ENCODE measurements at places on chromosomes 5 and 9. TPM values are rescaled to one million over a fixed set of nuclear protein-coding genes. Genes with fewer than 3 reads are reported as not detected.
A peak's percentile ranks its signal among the peaks of the same experiment; 100 is the strongest.

GRCh38 chr5:60810438-60811085, 33.5 kb downstream of the ELOVL7 start:
- DNase-seq = no peak

DNA sequence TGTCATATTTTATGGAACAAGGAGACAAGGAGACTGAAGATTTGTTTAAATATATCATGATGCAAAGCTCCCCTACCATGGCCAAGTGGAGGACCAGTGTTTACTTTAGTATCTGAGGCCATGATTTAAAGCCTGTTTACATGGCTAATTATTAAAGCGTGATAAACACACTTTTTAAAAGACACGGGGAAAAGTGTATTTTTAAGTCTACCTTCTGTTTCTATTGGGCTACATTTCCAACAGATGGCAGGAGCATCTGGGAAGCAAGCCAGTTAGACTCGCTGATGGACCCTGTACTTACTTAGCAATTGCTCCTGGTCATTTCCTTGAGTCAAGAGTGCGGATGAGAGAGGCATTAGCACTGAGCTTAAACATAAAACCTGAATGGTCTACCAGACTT, 480.3 kb upstream of the SEMA6A start:
- DNase-seq = peak; percentile 27

GRCh38 chr5:180215783-180216630, 7.0 kb upstream of the RASGEF1C start:
- DNase-seq = no peak

PROB1 gene
- polyA plus RNA-seq = 2.2 TPM

DNA sequence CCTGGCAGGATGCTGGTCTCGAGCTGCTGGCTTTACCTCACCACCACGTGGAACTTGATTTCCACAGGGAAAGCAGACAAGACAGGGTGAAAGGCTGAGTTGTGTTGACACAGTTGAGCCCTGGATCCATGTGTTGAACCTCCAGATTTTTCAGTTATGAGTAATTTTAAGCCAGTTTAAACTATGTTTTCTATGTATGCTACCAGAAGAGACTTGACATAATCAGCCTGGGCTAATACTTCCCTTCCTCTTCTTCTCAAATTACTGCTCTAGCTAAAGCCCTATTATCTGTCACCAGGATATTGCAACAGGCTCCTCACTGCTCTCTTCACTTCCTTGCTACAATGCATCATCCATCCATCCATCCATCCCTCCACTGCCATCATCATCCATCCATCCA, 12.0 kb upstream of the PHYKPL start:
- no peak for DNase-seq

DNA sequence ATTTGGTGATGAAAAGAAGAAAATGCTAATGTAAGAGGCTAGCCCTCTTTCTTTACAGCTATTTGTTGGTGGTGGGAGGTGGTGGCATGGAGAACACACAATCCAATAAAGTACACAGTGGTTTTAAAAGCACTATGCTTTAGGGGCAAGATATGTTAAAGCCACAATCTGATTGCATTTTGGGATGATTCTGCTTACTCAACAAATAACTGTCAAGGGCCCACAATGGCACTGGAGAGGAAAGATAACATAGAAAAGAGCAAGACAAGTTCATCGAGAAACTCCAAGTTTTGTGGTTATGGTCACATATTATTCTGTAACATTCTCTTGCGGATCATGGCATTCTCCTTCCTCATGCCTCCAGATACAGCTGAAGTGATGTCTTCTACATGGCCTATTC, 38.8 kb downstream of the OTP start:
- DNase-seq = no peak

GRCh38 chr9:14223081-14223480, 90.9 kb downstream of the NFIB start:
- no peak for DNase-seq

ABCA1 gene
- polyA plus RNA-seq = 6.8 TPM

MORN5 gene
- polyA plus RNA-seq = 2.7 TPM

- no peak for DNase-seq
Measured at GRCh38 chr9:114837923-114838322, 32.1 kb upstream of the TNFSF15 start.

DNA sequence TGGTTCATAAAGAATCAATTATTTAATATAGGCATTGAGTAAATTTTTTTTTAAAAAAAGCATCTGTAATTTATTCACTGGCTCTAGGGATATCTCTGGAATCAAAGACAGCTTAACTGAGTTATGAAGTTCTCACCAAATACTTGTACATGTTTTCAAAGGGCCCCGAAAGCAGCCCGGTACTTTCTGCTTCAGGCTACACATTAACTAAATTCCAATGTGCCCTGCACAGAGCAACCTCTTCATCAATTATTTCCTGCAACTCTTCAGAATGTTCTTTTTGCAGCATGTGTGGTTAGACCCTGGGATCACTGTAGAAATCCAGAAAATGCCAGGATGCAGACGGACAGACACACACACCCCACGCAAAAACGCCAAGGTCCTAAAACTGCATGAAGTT, 209.0 kb downstream of the EFNA5 start:
- DNase-seq = no peak

INSL4 gene
- polyA plus RNA-seq = not detected

PCDHB6 gene
- polyA plus RNA-seq = 3.1 TPM
